Lung (tissue), 17 donors: ENCODE measurements at places on chromosomes 12 and 14. TPM values are rescaled to one million over a fixed set of nuclear protein-coding genes. Genes with fewer than 3 reads are reported as not detected.

DNA sequence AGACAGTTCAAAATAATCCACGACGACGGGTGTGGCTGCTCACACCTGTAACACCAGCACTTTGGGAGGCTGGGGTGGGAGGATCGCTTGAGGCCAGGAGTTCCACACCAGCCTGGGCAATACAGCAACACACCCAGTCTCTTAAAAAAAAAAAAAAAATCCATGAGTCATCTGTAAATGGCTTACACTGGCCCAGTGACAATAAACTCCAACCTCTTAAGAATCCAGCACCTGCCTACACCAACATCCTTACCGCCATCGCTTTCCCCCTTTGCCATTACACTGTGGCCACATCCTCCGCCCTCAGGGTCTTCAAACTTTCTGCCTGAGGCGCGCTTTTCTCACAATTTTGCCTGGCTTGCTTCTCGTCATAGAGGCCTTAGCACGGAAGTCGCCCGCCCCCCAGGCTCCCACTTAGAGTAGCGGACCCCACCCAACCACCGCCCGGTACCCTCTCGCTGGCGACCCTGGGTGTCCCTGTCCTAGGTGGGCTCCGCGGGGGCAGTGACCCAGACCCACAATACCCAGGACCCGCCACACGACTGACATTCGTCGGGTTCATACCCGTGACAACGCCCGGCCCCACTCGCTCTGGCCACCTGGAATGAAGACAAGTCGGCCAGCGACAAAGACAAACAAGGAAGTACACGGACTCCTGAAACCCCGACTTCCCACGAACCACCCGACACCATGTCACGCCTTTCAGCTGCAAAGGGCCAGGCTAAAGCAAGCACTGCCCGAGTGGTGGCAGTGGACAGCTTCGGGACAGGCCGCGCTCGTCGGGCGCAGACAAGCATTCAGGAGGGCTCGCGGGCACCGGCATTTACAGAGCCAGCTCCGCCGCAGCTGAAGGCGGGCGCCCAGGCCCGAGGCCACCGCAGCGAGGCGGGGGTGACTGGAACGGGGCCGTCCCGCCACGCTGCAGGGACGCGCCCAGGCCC is 636 bp downstream of the GOLGA3 start:
- peak overlapping the region; percentile 99 for H3K27ac ChIP-seq
- no peaks in the 10 kb centered on the region for H3K27me3 ChIP-seq
- H3K4me3 ChIP-seq = peak overlapping the region; percentile 97
- H3K36me3 ChIP-seq = peaks cover 26% of the 10 kb centered on the region
- peaks cover 9% of the 10 kb centered on the region for H3K4me1 ChIP-seq
- peak; percentile 19 for DNase-seq

Gene HCAR3
- total RNA-seq = 10.4 TPM

Gene PTPN6
- total RNA-seq = 140 TPM

DNA sequence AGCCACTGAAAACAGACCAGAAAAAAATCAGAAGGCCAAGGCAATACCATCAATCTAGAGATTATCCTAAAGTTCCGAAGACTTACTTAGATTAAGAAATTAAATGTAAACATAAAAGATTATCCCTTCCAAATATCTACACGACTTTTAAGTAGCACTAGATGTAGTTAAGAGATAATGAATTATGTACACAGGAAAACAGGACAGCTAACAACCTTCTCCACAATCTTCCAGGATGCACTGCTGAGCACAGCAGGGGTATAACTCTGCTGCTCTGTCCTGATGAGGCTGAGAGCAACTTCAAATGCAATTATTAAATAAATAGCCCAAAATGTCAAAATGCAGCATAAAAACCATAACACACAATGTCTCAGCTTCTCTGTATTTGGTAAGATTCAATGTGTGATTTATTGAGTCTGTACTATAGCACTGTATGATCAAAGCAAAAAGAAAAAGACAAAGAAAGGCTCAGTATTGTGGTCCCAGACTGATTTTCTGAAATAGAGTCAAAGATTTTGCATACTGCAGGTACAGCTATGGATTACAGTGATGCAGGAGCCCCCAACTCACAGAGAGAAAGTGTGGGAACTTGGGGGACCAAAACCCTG is 56.9 kb downstream of the TMTC1 start:
- no peaks in the 10 kb centered on the region for H3K27me3 ChIP-seq
- no peaks in the 10 kb centered on the region for H3K36me3 ChIP-seq
- no peak overlapping the region for H3K27ac ChIP-seq

GRCh38 chr12:31714406-31715271 is 14.2 kb downstream of the AMN1 start:
- no peaks in the 10 kb centered on the region for H3K27me3 ChIP-seq
- peaks cover 3% of the 10 kb centered on the region for H3K36me3 ChIP-seq
- no peak overlapping the region for H3K27ac ChIP-seq
- H3K4me3 ChIP-seq = no peak overlapping the region
- H3K4me1 ChIP-seq = no peaks in the 10 kb centered on the region

GRCh38 chr14:53432378-53432802 is 279.3 kb upstream of the DDHD1 start:
- H3K27ac ChIP-seq = no peak overlapping the region
- peak; percentile 62 for DNase-seq
- no peaks in the 10 kb centered on the region for H3K36me3 ChIP-seq
- H3K4me3 ChIP-seq = no peak overlapping the region
- no peaks in the 10 kb centered on the region for H3K27me3 ChIP-seq

Gene PRPH
- total RNA-seq = 2.7 TPM

GRCh38 chr12:64810831-64811230 is 13.6 kb upstream of the TBC1D30 start:
- DNase-seq = no peak
- peaks cover 2% of the 10 kb centered on the region for H3K4me1 ChIP-seq
- H3K27ac ChIP-seq = no peak overlapping the region

DNA sequence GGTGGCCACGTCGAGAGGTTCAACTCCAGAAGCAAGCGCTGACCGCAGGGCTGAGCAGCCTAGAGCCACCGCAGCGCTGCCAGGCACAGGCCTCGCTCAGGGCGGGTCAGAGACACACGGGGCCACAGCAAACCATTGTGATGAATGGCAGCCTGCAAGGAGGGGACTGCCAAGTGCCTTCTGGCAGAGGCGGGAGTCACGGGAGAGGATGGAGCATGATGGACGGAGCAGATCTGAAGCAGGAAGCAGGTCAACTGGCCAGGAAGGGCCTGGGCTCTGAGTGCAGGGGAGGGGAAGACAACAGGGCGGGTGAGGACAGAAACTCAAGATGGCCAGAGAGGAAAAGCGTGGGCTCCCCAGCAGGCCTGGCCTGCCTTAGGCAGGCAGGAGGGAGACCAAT is 49.8 kb downstream of the CDC42BPB start:
- no peak overlapping the region for H3K27ac ChIP-seq
- peaks cover 6% of the 10 kb centered on the region for H3K36me3 ChIP-seq
- no peaks in the 10 kb centered on the region for H3K4me1 ChIP-seq
- H3K27me3 ChIP-seq = no peaks in the 10 kb centered on the region
- H3K4me3 ChIP-seq = no peak overlapping the region

DNA sequence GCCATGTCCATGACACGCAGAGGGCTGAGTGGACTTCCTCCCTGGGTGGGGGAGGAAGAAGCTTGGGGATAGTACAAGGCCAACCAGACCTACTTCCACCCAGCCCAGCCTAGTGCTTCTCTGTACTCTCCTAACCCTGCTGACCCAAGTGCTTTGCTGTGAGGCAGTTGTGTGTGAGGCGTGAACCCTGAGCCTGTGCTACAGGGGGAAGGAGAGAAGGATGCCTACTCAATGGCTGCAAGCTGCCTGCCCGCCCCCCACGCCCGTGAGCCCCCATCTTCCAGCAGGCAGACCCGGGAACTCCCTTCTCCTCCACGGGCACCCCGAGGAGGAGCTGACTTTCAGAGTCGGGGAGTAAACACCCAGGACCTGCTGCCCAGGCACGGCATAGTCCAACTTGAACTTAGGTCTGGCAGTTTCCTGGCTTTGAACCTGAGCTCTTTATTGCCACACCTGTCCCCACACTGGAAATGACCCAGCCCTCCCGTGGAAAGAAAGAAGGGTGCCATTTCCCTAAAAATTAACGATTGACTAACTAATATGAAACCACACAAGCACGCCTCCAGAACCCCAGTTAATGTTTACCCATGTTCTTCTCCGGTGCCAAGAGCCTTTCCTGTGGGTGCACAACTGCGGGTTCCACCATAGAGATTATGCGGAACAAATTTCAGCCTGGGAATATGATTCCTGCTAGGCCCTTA is 10.8 kb downstream of the ALDH2 start:
- DNase-seq = peak; percentile 21
- no peak overlapping the region for H3K27ac ChIP-seq
- H3K36me3 ChIP-seq = peaks cover 7% of the 10 kb centered on the region
- no peaks in the 10 kb centered on the region for H3K27me3 ChIP-seq
- H3K4me1 ChIP-seq = peaks cover 46% of the 10 kb centered on the region

Gene NID2
- total RNA-seq = 116 TPM

Gene MOK
- 35.4 TPM for total RNA-seq

GRCh38 chr14:71169861-71170260 is 262.6 kb downstream of the PCNX1 start:
- no peak overlapping the region for H3K27ac ChIP-seq
- no peak for DNase-seq
- no peaks in the 10 kb centered on the region for H3K4me1 ChIP-seq
- H3K27me3 ChIP-seq = no peaks in the 10 kb centered on the region
- H3K36me3 ChIP-seq = no peaks in the 10 kb centered on the region
- H3K4me3 ChIP-seq = no peak overlapping the region

DNA sequence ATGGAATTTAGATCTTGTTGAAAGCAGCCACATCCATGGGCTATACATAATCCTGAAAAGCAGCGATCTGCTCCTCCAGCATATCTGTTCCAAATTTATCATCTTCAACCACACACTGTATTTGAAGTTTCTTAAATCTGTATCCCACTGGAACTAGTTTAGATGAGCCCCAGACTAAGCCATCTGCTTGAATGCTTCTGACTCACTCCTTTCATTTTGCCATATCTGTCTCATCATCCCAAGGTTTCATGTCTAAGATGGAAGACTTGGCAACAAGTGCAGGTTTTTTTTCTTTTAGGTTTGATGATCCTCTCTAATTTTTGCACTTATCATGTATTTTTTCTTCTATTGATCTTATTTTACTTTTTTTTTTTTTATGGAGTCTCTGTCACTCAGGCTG is 54.4 kb upstream of the TMEM263 start:
- no peak overlapping the region for H3K27ac ChIP-seq
- DNase-seq = no peak
- H3K4me1 ChIP-seq = no peaks in the 10 kb centered on the region
- H3K36me3 ChIP-seq = no peaks in the 10 kb centered on the region

DNA sequence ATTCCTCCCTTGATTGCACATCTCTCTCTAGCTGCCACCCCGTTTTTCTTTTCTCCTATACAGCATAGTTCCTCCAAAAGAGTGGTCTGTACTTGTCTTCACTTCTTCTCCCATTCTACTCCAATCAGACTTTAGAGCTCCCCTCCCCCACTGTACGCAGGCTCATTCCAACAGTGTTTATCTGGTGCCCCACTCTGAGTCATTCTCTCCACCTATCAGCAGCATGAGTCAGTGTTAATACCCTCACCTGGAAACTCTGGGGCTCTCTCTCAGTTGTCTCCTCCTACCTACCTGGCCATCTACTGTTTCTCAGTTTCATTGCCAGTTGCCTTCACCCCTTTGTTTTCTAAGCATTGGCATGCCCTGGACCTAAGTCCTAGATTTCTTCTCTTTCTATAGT is 175.1 kb upstream of the ARHGAP5 start:
- H3K4me3 ChIP-seq = no peak overlapping the region
- DNase-seq = no peak
- no peaks in the 10 kb centered on the region for H3K27me3 ChIP-seq
- no peaks in the 10 kb centered on the region for H3K36me3 ChIP-seq
- no peaks in the 10 kb centered on the region for H3K4me1 ChIP-seq
- no peak overlapping the region for H3K27ac ChIP-seq

Gene FOXJ2
- 16.7 TPM for total RNA-seq
